HCT116 (cell line): ENCODE measurements at places on chromosomes 4 and X. TPM values are rescaled to one million over a fixed set of nuclear protein-coding genes. Genes with fewer than 3 reads are reported as not detected.

SOWAHD gene
- total RNA-seq: 1.1 TPM

AFM gene
- not detected for total RNA-seq

MPP1 gene
- 13.1 TPM for total RNA-seq

WFS1 gene
- 21.5 TPM for total RNA-seq
